Activated T-helper 1 cell treated with Interleukin-2 at 50 U/mL for 16 hours (primary cell): ENCODE measurements at places on chromosomes 1 and 21.

GRCh38 chr1:159743651-159744410, 29.4 kb upstream of the CRP start:
- no peak for DNase-seq

- no peak for DNase-seq
These were observed 2.3 kb downstream of the ZMYM4 start for GRCh38 chr1:35270836-35271235.

- no peak for DNase-seq
These were observed 23.7 kb upstream of the NKAIN1 start for GRCh38 chr1:31263408-31263807.

GRCh38 chr1:204493145-204493983, 1.2 kb downstream of the PIK3C2B start:
- DNase-seq: no peak

DNA sequence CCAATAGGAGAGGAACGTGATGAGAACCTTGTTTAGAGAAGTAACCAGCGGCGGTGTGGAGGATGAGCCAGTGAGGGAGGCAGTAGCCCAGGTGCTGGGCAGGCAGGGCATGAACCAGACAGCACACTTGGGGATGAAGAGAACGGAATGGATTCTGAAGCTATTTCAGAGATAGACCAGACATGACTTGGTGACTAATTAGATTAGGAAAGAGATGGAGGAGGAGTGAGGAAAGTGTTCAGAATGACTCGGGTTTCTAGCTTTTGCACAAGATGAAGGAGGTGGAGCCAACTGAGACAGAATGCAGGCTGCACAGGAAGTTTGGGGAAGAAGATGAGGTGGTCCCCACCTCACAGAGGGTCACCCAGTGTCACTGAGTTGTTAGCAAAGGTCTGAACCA, 5.1 kb downstream of the PEF1 start:
- DNase-seq: no peak

DNA sequence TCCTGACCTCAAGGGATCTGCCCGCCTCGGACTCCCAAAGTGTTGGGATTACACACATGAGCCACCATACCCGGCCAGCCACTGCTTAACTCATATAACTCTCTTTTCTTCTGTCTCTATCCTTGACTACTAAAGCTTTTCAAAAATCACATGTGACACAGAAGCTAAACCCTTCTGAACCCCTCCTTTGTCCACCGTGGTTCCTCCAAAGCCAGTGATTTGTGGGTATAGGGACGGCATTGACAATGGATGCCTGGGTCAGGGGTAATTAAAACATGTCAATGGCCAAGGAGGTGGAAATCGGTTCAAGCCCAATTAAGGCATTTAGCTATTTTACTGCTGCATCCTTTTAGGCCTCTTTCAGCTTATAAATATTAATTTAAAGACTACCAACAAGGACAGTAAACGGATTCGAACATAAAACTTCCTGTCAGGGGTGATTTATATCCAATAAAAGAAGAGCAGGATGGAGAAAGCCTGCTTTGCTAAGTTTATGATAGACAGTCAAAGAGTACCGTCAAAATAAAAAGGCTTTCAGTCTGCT, 242.3 kb downstream of the GPATCH2 start:
- DNase-seq: no peak

DNA sequence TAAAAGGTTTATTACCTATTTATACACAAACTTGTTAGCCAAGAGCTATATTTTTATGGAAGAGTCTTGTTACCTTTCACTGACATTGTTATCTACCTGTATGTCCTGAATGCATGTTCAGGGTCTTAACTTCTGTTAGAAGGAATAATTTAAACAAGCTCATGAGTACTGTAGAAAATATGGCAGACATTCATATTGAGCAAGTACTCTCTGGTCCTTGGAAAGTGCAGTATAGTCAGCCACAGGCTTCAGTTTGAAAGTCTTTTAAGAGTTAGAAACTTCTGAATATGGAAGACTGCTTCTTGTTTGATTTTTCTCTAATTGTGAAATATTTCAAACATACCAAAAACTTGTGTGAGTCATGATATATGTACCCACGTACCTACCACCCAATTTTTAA, 16.6 kb downstream of the DIP2A start:
- DNase-seq: no peak

GRCh38 chr1:93619507-93620171, 62.0 kb downstream of the BCAR3 start:
- no peak for DNase-seq

GRCh38 chr1:186188736-186189135, 186.3 kb downstream of the TPR start:
- DNase-seq: no peak

DNA sequence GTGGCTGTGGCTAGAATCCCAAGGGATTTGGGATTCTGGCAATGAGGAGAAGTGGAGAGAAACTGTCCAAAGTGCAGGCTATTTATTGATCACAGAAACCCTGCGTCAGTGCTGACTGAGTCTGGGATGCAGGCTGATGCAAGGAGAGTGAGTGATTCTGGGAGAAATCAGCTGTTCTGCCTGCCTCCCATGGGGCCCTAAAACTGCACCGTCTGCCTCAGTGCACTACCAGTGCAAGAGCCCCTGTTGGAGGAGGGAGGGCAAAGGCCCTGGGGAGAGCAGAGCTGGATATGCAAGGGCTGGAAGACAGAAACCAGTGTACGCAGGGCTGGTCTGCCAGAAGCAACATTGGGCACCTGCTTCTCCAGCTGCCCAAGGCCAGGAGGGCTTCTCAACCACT, 42.6 kb downstream of the C1orf198 start:
- no peak for DNase-seq

- DNase-seq: no peak
These were observed 15.4 kb upstream of the GPR37L1 start for GRCh38 chr1:202107321-202107761.

DNA sequence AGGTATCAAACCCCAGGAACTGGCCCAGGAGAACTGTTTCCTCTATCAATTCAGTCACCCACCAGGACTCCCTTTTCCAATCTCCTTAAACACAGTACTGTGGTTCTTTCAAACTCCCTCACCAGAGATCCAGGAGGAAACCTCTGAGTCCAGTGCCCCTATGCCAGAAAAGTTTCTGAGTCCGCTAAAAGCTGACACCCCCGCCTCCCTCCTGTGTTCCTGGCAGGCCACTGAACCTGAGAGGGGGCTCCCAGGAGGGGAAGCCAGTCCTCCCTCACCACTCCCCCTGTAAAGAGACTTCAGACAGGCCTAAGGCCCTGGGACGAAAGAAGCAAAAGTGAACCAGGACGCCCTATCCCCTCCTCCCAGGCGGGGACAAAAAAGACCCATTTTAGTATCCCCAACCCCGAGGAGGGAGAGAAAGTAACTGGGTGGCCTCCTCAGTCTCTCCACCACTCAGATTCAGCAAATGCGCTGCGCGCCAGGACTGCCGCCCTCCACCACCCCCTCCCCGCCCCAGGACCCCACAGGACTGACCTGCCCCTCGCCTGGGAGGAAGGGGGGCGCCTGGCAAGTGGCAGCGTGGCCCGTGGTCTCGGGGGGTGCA, 624 bp downstream of the SLC41A1 start:
- no peak for DNase-seq

- DNase-seq: no peak
These were observed 112.6 kb downstream of the ADAMTS1 start for GRCh38 chr21:26732432-26733221.

DNA sequence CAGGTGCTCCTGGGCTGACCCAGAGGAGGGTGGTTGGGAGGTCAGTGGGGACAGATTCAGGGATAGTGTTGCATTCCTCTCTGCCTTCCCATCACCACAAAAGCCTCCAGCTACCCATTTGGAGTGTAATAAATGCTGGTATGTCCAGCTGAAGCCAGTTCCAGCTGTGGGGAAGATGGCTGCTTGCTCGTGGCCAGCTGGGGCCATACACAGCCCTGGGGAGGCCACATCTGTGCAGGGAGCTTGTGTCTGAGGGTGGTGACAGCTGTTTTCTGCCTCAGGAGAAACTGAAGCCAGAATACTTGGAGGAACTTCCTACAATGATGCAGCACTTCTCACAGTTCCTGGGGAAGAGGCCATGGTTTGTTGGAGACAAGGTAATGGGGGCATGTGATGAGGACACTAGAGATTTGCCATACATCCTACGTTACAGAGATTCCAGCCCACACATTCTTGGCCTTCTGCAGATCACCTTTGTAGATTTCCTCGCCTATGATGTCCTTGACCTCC, 2.7 kb downstream of the GSTM4 start:
- DNase-seq: no peak

- no peak for DNase-seq
These were observed 131.7 kb downstream of the TMEM53 start for GRCh38 chr1:44542420-44543063.

GRCh38 chr1:58927041-58927721, 143.3 kb upstream of the JUN start:
- no peak for DNase-seq

GRCh38 chr21:34800797-34801518, 132.2 kb downstream of the CLIC6 start:
- DNase-seq: no peak

- DNase-seq: no peak
These were observed 39.4 kb downstream of the RCSD1 start for GRCh38 chr1:167669209-167670124.

DNA sequence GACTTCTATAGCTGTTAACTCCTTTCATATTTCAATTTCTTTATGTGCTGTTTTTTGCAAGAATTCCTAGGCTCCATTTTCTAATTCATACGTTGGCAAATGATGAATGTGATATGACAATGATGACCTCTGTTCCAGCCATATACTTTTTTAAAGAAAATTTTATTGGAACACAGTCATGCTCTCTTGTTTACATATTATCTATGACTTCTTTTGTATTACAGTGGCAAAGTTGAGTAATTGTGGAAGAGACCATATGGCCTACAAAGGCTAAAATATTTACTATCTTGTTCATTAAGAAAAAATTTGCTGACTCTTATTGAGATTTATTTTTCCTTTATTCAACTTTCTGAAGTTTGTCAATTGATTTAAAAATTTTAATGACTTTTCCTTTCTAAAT, 7.1 kb downstream of the IFI44L start:
- DNase-seq: no peak

DNA sequence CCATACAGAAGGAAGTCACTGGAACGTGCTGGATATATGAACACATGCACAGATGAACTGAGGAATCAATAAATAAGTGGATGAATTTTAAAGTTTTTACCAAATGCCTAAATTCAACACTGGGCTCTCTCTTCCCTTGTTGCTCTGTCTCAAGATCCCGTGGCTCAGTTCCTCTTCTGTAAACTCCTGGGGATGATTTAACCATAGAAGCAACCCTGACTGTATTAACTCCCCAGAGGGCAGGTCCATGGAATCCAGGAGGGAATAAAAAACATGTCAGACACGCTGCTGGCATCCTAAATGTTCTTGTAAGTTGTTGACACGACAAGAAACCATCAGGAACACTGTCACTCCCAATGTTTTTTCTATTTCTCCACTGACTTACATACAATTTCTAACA, 45.3 kb upstream of the GPR157 start:
- DNase-seq: no peak

- no peak for DNase-seq
These were observed 67.4 kb downstream of the DMRTB1 start for GRCh38 chr1:53526451-53527101.

DNA sequence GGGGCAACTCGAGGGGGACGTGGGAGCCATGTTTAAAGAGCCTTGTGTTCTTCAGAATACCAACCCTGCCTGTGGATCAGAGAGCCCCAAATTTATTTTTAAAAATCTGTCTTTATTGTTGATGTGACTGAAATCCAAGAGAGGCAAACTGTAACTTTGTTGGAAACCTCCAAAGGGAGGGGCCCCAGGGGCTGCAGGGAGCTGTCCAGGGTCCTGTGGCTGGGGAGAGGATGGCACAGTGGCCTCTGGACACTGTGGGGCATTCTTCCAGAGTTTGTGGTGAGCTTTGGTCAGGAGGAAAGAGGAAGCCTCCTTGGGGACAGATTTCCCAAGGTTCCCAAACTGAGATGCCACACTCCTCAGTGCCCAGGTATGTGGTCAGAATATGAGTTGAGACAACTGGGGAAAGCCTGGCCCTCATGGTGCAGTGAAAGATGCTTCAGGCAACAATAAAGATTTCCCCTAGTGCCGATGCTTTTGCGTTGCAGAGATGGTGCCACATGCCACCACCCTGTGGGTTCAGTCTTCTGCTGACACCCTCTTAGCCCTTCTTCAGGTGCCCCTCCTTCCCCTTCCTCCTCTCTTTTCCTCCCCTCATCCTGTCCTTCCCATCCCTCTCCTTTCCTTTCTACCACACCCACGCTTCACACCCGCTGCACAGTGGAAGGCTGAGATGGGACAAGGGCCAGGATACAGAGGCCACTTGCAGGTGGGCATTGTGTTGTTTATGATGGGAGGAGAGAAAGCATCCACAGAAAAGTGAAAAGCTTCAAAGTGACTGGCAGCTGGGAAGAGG, 122.1 kb downstream of the UCK2 start:
- DNase-seq: no peak

DNA sequence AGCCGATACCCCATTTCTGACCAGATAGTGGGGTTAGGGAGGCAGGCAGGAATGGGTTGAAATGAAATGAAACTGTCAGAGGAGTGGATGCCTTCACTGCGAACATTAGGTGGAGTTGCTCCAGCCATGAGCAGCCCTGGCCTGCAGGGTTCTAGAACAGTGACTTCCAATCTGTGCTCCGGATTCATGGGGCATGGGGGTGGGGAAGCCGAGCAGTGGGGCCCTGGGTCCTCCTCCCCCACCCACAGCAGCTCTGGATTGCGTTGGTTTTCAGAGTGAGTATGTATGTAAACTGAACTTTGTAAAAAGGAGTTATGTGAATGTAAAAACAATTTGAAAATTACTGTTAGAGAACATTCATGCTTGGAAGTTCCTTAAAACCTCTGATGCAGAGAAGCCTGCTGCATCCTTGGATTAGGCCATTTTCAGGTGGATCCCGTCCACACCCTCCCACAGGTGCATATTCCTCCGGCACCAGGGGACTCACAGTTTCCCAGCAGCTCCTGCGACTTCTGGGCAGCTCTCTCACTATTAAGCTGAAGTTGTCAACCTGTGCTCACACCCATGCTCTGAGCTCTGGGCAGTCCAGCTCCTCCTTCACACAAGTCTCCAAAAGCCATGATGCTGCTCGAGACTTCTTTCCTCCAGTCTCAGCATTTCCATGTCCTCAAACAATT, 54.4 kb upstream of the EDN2 start:
- no peak for DNase-seq

GRCh38 chr1:76144247-76144646, 69.7 kb downstream of the ST6GALNAC3 start:
- DNase-seq: no peak

DNA sequence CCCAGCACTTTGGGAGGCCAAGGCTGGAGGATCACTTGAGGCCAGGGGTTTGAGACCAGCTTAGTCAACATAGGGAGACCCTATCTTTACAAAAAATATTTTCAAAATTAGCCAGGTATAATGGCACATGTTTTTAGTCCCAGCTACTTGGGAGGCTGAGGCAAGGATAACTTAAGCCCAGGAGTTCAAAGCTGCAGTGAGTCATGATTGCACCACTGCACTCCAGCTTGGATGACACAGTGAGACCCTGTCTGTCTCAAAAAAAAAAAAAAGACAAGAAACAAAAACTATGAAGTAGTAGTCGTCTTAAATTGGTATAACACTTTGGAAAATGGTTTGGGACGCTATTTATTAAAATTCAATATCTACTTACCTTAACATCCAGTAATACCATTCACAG, 7.7 kb downstream of the AIM2 start:
- no peak for DNase-seq
